ENCODE measurements at places on chromosomes 12 and 14.

DNA sequence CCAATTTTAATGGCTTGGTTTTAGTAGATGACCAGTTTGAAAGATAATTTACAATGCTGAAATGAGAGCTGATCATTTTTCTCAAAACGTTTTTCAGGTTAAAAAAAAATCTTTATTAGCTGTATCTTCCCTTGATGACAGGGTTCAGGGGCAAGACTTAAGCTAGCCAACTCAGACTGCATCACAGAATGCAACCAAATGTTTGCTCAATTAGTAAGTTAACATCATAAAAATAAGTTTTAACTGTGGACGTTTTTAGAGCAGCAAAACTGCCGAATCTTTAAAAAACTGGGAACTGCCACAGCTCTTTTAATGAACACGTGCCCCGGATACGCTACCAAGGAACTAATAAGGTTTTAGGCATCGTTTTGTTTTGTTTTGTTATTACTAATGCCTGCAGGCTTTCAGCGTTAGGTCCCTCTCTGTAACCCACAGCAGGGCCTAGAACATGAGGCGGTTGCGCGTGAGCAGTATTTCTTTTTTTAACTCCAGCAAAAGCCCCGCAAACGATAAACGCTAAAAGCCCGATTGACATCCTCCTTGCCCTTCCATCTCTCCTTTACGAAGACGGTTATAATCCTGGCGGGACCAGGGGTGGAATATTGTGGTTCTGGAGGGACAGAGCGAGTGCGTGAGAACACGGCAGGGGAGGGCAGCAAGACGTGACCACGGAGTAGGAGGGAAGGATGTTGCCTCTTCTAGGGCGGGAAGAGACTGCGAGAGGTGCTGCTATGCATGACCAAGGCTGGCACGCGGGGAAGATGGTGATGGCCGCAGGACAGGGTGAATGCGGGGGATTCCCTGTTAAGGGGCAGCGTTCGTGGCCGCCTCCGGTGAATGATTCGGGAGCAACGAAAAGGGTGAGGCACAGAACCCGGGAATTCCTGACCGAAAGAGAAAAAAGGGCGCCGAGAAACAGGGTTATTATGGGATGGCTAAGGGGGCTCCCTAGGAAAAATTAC is 652 bp downstream of the SUPT16H start:
- DNase-seq, result peak; percentile 16

GRCh38 chr12:93003531-93004239 is 74.6 kb upstream of the EEA1 start:
- no peak for DNase-seq

GRCh38 chr12:132207083-132207775 is 63.0 kb downstream of the NOC4L start:
- DNase-seq, result no peak

- DNase-seq, result no peak
Observed at GRCh38 chr14:43341921-43342320, 1165.2 kb downstream of the FSCB start.

DNA sequence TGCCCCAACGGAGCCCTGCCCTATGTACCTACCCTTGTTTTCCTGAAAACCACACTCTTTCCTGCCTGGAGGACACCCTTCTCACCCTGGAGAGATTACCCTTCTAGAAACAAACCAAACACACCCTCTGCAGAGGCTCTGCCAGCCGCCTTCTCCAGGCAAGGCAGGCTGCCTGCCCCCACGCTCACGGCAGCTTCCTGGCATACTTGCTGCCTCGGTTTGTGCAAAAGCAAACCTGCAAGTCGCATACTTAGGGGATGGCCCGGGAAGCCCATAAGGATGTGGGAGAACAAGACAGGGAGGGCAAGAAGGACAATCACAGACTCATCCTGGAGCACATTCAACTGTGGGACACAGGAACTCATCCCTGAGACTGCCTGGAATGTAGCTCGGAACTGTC is 154.0 kb upstream of the DIO3 start:
- DNase-seq, result no peak

DNA sequence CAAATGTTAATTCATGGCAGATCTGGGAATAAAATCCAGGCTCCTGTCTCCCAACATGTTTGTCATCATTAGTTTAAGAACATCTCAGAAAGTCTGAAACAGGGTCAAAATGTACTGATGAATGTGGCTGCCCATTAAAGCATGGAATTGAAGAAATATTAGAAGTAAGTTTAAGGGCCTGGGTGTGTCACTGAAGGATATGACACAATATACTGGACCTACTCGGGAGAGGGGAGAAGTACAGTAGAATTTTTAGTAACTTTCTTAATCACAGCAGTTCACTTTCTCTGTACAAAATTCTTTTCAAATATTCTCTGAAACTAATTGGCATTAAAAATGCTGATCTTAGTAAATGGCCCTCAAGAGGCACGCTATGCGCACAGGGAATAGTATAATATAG is 185.5 kb downstream of the ETV6 start:
- no peak for DNase-seq

DNA sequence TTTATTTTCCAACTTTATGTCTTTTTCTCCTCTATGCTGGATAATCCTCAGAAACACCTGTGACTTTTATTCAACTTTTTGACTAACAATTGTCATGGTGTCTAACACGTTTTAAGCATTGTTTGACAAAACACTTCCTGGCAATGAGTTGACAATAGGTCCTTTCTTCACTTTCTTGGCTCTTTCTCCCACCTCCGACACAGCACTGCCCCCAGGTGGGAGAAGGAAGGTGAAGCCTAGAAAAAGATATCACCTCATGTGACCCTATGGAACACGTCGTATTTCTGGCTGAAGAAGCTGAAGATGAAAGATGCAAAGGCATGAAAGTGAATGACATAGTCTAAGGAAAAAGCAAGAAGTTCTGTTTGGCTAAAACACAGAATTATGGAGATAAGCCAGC is 430.0 kb downstream of the ETNK1 start:
- DNase-seq, result no peak

DNA sequence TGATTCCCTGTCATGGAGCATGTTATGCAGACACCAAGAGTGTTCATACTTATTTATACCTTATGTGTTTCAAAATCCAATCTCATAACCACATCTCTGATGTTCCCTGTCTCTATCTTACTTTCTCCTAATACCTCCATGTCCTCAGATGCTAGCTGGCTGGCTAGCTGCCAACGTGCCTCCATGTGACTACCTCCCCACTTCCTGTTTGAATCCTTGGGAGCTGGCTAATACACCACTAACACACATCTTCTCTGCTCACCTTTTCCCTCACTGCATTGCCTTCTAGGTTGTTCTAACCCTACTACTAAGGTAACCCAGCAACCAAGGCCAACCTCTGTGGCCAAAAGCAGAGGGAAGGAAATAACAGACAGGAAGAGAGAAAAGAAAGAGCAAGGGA is 27.3 kb downstream of the TTC5 start:
- DNase-seq, result no peak

DNA sequence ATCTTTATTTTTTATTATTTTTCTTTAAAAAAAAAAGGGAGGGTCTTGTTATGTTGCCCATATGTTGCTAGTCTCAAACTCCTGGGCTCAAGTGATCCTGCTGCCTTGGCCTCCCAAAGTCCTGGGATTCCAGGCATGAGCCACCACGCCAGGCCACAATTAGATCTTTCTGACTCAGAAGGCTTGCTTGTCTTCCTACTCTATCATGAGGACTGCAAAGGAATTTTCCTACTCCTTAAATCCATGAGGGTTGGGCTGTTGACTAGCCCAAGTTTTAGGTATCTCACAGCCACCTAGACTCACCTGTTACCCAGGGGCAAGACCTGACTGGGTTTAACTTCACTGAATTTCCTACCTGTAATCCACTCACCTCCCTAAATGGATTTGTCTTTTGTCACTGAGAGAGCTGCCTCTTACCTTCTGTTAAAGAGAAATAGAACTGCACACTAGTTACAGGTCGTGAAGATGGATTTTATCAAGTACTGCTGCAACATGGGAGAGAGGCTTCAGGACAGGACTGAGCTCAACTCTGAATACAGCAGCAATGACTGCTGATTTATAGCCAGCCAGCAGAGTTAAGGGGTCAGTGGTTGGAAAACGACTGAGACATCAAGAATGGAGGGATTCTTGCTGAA is 72.3 kb downstream of the B4GALNT3 start:
- no peak for DNase-seq

GRCh38 chr14:88209273-88209672 is 113.8 kb downstream of the KCNK10 start:
- no peak for DNase-seq

- no peak for DNase-seq
Observed at GRCh38 chr12:50545786-50546185, 41.0 kb downstream of the DIP2B start.

DNA sequence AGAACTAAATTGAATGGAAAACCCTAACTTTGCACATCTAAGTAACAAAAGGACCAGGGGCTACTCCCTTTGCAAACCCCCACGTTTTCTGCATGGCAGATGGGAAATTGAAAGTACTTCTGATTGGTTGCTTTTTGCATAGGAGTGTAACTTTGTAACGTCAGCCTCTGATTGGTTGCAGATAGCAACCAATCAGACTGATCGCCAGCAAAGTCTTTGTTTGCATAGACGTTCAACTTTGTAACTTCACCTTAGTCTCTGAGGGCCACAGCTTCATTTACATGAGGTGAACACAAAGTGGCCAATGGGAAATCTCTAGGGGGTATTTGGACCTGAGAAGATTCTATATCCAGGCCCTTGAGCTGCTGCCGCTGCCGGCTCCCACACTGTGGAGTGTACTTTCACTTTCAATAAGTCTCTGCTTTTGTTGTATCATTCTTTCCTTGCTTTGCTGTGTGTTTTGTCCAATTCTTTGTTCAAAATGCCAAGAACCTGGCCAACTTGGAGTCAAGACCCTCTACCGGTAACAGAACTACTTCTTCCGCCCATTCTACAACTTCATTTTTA is 102.5 kb upstream of the PRICKLE1 start:
- no peak for DNase-seq

GRCh38 chr12:52235822-52236361 is 2.8 kb downstream of the KRT7 start:
- DNase-seq, result no peak

- no peak for DNase-seq
Observed at GRCh38 chr12:110339184-110339952, 58.3 kb downstream of the ATP2A2 start.

- peak; percentile 86 for DNase-seq
Observed at GRCh38 chr12:16350682-16351081, 3.2 kb downstream of the MGST1 start.

GRCh38 chr14:105421723-105422615 is 2.3 kb downstream of the MTA1 start:
- DNase-seq, result no peak

- DNase-seq, result no peak
Observed at GRCh38 chr14:80615831-80616230, 325.7 kb downstream of the CEP128 start.

DNA sequence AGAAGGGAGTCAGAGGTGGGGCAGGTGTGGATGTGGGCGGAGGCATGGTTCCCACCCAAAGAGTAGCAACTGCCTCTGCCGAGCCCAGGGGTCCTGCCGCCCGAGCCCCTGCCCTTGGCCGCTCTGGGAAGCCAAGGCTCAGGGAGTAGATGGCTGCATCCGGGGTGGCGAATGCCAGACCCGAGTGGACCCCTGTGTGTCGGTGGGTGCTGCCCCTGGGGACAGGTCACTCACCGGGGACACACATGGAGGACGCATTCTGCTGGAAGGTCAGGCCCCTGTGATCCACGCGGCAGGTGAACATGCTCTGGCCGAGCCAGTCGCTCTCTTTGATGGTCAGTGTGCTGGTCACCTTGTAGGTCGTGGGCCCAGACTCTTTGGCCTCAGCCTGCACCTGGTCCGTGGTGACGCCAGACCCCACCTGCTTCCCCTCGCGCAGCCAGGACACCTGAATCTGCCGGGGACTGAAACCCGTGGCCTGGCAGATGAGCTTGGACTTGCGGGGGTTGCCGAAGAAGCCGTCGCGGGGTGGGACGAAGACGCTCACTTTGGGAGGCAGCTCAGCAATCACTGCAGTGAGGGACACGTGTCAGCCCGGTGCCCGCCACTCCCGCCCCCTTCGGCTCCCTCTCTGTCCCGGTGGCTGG is 329.0 kb downstream of the TMEM121 start:
- no peak for DNase-seq

DNA sequence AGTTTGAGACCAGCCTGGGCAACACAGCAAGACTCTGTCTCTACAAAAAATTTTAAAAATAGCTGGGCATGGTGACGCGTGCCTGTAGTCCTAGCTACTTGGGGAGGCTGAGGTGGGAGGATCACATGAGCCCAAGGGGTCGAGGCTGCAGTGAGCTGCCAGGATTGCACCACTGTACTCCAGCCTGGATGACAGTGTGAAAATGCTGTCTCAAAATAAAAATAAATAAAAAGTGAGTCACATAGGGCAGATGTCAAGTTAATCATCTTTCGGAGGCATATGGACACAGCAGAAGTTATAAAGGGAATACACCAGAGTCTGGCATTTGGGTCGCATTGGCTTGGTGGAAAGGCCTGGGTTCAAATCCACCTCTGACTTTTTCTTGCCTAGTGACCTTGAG is 92.7 kb downstream of the PHETA1 start:
- DNase-seq, result no peak

DNA sequence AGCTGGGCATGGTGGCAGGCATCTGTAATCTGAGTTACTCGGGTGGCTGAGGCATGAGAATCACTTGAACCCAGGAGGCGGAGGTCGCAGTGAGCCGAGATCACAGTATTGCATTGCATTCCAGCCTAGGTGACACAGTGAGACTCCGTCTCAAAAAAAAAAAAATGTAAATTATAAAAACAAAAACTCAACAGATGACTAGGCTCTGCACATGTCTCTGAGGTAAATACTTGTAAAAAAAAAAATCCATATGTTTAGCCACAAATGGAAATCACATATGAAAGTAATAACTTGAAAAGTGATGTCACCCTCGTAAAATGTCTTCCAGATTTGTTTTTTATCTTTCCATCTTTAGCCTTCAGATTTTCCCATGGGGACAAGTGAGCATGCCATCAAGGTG is 85.0 kb downstream of the KICS2 start:
- no peak for DNase-seq

- DNase-seq, result no peak
Observed at GRCh38 chr12:5623411-5623810, 191.5 kb downstream of the NTF3 start.

DNA sequence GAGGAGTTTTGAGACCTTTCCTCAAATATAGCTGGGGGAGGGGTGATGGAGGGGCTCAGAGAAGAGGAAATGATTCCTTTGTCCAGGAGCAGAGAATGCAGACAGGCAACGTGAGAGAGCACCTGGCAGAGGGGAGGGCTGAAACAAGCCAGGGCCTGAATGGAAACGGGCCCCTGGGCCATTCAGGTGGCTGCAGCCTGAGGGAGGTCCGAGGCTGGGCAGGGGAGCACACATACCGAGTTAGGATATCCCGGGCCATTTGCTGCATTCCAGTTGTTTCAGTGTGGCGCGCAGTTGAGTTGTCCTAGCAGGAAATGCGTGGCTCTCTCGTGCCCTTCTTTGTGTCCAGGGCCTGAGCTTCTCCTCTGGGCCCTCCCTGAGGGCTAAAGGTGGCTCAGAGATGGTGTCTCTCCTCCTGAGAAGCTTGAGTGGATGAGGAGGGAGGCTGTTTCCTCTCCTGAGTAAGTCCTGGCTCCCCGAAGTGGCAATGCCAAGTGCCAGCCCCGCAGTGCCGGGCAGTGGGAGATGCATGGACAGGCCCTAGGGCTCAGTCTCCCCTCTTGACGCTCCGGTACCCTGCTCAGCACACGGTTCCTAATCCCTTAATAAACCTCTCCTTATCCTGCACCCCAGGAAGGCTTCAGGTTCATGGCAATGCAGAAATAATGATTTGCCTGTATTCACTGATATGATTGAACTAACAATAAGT is 85.5 kb upstream of the VRK1 start:
- no peak for DNase-seq
